Left lung (tissue), 14 donors: ENCODE measurements at places on chromosomes 6 and 20.

DNA sequence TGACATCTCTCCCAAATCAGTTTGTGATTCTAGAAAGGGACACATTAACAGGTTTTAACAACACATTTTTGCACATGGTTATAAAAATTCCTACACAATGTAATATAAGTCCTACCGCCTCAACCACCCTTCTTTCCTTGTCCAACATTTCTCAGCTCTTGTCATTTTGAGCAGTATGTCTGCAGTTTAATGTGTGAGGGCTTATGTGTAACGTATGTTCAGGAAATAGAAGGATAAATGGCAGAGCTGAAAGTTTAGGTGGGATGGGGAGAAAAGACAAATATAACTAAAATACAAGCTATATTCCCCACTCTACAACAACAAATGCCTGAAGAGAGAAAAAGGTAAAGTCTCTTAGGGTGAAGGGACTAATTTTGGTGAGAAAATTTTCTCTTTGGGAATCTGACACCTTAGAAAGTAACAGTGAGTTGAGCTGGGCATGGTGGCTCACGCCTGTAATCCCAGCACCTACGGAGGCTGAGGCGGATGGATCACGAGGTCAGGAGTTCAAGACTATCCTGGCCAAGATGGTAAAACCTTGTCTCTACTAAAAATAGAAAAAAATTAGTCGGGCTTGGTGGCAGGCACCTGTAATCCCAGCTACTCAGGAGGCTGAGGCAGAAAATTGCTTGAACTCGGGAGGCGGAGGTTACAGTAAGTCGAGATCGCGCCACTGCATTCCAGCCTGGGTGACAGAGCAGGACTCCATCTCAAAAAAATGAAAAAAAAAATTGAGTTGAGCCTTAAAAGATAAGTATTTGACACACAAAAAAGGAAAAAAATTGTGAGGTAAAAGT is 5.1 kb downstream of the PNRC1 start:
- DNase-seq: no peak

DNA sequence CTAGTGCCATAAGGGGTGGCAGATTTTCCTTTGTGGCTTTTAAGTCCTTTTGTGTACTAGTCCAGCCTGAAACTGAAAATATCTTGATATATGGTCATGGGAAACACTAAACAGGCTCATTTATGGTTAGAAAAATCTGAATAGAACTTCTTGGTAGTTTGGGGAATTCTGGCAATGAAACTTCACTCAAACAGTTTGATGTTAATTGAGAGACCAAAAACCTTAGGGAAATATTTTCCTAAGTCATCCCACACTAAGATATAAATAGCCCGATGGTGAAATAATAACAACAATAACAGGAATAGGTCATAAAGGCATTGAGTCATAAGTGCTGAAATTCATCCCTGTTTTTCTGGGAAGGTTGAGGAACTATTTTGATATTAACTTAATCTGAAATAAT is 146.2 kb upstream of the SMLR1 start:
- DNase-seq: no peak

GRCh38 chr6:134406311-134406710 is 88.4 kb upstream of the SGK1 start:
- no peak for DNase-seq

DNA sequence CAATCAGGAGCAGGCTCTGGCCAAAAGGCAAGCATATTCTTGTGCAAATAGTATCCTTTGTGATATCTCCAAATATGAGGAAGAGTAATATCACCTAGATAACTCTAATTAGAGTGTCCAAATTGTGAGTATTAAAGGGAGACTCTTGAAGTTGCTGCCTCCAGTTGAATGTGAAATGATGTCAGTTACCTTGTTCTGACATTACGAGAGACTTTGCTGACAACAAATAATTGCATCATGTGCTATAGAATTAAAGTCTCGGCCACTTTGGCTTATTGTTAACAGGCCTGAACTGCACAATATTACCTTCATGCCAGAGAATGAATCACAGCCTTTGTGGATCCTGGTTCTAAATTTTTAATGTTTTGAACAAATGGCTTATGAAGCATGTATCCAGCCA is 106.5 kb downstream of the AIG1 start:
- no peak for DNase-seq

DNA sequence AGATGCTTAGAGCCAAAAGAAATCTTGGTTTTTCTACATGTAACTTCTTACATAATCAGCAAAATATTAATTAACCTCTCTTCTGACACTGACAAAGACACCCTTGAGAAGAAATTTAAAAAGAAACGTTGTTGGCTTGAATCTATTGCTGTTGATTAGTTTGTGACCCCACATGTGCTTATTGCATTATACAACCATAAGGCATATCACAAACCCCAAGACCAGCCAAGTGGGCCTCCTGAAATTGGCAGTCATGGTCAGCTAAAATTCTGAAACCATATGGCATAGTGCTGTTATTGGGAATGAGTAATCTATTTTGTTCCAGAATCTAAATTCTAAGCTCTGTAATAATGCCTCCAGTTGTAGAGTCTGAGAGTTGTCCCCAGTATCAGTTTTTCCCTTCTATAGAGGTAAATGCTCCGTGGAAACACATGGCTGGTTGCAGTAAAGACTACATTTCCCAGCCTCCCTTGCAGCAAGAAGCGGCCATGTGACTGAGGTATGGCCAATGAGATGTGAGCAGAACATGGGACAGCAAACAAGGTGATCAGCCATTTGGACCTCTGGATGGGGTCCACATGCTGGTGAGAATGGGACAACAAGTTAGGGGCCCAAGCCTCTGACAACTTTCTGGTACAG is 42.3 kb upstream of the PTPN1 start:
- no peak for DNase-seq

DNA sequence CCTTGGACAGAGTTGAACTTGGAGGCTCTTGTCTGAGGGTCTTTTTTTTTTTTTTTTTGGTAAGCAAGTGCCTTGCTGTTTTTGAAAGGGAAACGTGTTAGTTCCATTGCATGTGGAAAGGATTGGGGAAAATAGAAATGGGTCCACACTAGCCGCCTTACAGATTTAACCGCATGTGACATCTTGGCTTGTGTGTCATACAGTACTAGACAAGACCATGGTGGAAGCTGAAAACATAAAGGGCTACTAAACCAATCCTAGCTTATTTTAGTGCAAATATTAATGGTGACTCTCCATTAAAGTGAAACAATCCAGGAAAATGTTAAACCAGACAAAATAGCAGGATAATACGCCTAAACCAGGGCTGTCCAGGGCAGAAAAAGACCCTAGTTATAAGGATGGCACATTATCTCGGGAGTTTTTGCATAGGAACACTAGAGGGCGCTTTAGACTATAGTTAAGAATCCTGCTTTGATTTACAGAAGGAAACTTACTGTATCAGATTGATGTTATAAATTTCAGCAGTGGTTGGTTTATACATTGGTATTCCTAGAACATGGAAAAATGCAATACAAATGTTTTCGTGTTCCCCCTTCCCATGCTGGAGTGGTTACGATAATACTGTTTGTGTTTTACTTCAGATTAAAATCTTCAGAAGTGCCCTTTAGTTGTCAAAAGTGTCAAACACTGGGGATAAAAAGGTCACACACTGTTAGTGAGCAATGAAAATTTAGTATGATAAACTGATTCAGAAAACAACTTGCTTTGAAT is 59.8 kb upstream of the DEK start:
- no peak for DNase-seq

DNA sequence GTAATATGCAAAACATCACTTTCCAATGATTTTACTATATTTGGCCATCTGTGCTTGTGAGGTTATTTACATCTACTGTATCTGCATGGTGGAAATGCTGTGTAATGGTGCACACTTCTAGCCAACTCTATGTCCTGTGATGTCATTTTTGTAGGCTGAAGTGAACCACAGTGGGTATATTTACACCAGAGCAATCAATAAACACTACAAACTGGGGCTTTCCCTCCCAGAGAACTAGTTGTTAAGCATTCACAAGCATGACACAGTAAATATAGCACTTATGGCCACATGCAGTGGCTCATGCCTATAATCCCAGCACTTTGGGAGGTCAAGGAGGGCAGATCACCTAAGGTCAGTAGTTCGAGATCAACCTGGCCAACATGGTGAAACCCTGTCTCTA is 4.9 kb downstream of the SLC22A2 start:
- no peak for DNase-seq

DNA sequence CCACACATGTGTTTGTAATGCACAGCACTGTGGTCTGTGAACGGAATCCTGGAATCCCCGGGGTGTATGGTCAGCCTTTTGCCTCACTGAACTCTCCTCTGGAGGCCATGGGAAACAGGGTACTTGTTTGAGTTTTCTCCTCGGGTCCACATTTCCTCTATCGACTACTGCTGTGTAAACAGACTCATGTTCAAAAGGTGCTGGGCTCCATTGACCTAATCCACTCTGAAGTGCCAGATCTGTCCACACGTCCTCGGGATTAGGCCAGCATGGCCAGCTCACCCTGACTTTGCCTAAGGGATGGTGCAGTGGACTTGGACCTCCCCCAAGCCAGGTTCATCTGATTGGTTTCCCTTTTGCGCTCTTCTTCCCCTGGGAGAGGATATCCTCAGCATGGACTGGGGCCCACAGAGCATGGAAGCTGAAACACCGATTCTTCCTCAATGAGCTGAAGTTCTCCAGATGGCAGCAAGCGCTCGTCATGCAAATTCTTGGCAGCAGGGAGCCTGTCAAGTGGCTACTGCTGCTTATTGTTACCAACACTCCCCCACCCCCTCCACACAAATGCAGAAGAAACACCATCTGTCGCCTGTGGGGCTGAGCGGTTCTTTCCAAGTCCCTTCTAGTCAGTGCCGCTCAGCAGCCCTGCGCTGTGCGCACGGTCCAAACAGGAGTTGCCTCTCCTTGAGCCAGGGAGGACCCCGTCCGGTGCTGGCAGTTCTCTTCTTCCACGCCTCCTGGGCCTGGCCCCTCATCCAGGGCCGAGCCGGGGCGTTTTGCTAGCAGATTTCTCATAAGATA is 292.6 kb upstream of the MARCKS start:
- DNase-seq: peak; percentile 70

DNA sequence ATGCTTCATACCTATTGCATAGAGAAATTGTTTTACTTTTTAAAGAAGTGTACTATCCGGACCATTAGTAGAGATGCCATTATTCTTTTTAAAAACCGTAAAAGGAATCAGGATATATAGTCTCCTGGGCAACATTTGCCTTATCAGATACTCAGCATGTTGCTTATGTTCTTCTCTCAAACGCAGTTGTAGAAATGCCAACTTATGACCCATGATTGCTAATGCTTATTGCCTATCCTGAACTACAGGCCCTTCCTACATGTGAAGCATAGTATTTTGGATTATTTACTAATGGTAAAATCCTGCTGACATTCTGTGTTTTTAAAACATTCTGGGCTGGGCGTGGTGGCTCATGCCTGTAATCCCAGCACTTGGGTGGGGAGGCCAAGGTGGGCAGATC is 99.5 kb downstream of the FOXO3 start:
- DNase-seq: no peak

- no peak for DNase-seq
Observed at GRCh38 chr6:12608016-12608860, 108.3 kb upstream of the PHACTR1 start.

GRCh38 chr6:134080171-134080795 is 27.9 kb upstream of the SLC2A12 start:
- no peak for DNase-seq

DNA sequence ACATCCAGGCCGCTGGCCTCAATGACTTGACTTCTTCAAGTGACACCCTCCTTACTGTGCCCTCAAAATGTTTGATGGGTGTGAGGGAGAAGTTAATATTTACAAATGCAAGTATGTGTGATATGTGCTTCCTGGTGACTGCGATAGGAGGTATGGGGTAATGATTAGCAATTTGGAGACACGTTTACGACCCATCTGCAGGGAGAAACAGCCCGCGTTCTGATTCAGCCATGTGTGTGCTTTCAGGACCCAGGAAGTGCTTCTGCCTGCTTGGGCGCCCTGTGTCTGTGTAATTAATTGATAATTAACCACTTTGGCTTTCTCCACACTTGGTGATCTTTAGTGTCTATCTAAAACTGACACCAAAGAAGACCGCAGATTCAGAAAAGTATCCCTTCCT is 25.0 kb downstream of the SIRPA start:
- DNase-seq: no peak

GRCh38 chr6:125918230-125918629 is 38.3 kb upstream of the HINT3 start:
- no peak for DNase-seq

- no peak for DNase-seq
Observed at GRCh38 chr6:147933224-147933623, 409.4 kb upstream of the SASH1 start.

DNA sequence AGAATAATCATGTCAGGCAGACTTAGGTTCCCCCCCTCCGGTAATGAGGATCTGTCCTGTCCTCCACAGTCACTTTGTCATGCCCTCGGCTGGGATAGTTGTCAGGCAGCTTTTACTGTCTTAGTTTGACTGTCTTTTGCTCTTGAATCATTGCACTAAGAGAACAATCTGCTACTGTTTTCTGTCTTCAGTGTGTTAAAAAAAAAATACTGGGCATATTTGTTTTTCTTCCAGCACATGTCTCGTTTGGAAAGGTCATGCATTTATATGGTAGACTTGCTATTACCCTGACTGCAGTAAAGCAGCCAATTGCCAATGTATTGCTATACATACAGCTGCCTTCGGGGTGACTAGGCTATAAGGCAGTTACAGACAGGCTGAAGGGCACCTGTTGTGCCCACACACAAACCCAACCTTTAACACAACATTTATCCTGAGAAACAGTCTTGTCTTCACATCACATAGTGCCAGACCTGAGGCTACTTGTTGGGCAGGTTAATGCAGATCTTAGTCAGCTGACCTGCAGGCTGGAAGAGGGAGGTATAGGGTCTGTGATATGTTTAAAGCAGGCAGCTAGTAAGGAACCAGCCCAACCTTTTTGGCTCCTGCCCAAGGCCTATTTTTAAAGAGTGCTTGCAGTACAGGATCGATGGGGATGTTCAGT is 26.7 kb downstream of the ARFGEF3 start:
- DNase-seq: peak; percentile 21

DNA sequence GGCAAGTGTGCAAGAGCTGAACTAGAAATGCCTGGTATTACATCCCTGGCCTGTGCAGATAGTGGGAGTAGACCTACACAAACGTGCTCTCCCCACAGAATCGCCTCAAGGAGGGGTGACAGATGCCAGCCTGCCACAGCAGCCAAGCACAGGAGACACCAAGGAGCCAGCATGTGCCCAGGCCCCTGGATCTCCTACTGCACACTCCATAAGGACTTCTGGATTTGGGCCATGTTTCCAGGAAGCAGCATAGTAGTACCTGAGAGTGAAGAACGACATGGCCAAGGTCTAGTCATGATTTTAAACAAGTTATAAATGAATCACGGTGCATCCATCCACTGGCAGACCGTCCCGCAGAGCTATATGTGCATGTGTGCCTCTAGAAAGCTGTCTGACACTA is 232.2 kb downstream of the SYNDIG1 start:
- no peak for DNase-seq

- no peak for DNase-seq
Observed at GRCh38 chr6:46393161-46393939, 97.9 kb downstream of the RCAN2 start.

- no peak for DNase-seq
Observed at GRCh38 chr20:1802385-1803060, 92.7 kb upstream of the SIRPA start.

DNA sequence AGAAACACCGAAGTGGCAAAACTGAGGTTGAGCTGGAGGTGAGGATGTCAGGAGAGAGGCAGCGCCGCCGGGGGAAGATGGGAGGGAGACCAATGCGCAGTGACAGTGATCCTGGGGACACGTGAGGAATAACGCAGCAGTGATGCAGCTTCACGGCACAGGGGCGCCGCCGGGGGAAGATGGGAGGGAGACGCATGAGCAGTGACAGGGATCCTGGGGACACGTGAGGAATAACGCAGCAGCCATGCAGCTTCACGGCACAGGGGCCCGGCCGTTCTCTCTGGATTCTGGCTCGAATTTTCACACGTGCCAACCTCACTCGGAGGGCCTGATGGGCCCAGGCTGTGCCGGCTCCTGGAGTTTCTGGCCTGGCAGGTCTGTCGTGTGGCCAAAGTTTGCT is 94.7 kb downstream of the SMOC2 start:
- DNase-seq: no peak
